Urothelium cell line (cell line): ENCODE measurements at places on chromosomes 16 and 17.

DNA sequence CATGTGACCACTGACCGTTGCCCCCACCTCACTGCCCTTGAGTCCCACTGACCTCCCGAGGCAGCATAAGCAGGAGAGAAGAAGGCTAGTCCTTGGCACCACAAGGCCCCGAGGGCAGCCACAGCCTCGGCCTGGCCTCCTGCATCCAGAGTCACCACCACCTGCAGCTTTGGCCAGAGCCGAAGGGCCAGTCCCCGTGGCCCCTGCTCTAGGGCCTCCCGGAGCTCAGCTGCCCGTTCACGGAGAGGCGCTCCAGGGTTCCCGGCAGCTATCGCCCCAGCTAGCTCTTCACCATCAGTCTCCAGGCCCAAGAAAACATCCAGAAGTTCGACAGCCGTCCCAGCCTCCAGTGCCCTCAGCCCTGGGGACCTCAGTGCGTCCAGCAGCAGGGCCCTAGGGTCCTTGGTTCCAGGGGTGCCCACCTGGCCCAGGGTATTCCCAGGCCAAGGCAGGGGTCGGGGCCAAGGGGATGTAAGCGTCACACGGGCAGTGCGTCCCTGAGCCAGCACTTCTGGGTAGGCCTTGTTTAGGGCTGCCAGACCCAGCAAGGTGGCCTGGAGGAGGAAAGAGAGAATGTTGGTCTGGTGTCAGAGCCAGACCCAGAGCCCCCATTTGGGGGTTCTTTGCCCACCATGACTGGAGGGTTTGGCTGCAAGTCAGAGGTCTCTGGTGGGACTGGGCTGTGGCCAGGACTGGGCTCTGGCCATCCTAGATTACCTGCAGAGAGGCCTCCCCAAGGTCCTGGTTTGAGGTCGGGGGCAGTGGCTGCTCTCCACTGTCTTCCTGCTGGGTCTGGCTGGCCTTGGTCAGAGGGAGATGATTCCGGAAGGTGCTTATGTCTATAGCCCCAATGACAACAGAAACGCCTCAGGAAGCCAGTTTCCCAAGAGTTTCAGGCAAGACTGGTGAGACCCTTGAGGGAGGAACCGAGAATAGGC, 1.8 kb downstream of the GHDC start:
- no peak for DNase-seq

DNA sequence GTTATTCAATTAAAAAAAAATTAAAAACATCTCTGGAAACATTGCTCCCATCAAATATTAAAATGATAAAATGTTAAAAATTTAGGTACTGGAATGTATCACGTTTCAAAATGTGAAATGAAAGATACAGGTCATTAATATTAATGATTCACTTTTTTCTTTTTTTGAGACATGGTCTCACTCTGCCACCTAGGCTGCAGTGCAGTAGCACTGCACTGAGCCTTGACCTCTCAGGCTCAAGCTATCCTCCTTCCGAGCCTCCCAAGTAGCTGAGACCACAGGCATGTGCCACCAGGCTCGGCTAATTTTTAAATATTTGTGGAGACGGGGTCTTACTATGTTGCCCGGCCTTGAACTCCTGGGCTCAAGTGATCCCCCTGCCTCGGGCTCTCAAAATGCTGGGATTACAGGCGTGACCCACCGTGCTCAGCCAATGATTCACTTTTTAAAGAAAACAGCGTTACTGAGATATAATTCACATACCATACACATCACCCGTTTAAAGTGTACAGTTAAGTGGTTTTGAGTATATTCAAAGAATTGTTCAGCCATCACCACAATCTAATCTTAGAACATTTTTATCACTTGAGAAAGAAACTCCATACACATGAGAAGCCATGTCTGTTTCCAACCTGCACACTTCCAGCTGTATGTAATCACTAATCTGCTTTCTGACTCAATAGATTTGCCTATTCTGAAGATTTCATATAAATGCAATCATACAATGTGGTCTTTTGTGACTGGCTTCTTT, 19.1 kb upstream of the NETO2 start:
- DNase-seq, result no peak

DNA sequence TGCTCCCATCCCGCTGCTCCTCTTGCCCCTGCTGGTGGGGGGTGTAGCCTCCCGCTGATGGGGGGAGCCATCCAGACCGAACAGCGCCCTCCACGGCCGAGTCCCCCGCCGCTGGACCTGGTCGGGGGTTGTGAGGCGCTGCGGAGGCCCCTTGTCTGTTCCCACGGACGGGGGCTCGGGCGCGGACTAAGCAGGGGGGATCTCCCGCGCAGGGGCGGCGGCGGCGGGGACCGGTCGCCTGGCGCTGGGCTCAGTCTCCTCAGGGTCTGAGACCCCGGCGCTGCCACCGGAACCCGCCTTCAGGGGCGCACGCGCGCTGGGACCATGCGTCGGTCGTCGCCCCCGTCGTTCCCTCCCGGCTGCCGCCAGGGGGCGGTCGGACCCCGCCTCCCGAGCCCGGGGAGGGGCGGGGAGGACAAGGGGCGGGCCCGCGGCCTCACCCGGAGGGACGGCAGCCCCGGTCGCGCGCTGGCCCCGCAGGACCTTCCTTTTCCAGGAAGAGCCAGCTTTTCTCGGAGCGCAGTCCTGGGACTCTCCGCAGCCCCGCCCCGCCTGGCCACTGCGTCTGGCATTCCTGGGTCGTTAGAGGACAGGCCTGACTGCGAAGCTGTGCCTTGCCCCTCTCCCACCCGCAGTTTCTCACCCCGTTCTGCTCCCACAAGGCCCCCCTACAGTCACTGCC, 6.3 kb upstream of the IL32 start:
- peak; percentile 96 for DNase-seq

- DNase-seq, result no peak
These were observed 883.6 kb downstream of the KCNJ2 start for GRCh38 chr17:71052971-71053370.

DNA sequence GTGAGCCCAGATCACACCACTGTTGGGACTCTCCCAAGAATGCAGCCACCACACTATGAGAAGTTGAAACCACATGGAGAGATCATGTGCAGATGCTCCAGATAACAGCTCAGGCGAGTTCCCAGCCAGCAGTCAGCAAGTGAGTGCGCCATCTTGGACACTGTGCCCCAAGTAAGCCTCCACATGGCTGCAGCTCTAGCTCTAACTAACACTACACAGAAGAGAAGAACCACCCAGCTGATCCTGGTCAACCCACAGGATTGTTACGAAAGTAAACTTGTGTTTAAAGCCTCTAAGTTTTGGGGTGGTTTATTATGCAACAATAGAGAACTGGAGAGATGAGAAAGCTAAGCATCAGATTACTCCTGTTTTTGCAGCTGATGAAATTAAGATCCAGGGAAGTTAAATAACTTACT, 25.8 kb downstream of the SLC38A7 start:
- no peak for DNase-seq

- no peak for DNase-seq
These were observed 18.7 kb downstream of the LRRC75A start for GRCh38 chr17:16473044-16474011.

GRCh38 chr16:75703306-75703705, 2.0 kb upstream of the DUXB start:
- DNase-seq, result no peak

DNA sequence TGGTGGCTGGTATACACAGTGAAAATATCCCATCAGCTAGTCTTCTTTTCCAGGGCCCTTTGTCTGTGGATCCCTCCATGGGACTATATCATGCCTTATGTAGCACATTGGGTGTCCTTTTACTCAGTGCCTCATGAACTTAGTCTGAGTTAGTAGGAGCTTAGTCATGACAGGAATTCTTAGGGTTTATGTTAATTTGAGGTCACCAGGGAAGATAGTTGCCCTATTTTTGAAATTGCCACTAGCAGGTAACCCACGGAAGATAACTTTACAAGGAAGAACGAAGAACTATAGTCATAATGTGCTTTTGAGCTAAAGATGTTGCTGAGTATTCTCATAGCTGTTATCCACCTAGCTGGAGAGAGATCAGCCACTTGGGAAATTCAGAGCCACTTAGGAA, 14.8 kb upstream of the PLK1 start:
- no peak for DNase-seq

- DNase-seq, result no peak
These were observed 1.1 kb upstream of the DRC7 start for GRCh38 chr16:57693550-57693949.

GRCh38 chr17:64320613-64321553, 57.8 kb upstream of the TEX2 start:
- DNase-seq, result peak; percentile 92

GRCh38 chr17:70355185-70355584, 185.9 kb downstream of the KCNJ2 start:
- no peak for DNase-seq

DNA sequence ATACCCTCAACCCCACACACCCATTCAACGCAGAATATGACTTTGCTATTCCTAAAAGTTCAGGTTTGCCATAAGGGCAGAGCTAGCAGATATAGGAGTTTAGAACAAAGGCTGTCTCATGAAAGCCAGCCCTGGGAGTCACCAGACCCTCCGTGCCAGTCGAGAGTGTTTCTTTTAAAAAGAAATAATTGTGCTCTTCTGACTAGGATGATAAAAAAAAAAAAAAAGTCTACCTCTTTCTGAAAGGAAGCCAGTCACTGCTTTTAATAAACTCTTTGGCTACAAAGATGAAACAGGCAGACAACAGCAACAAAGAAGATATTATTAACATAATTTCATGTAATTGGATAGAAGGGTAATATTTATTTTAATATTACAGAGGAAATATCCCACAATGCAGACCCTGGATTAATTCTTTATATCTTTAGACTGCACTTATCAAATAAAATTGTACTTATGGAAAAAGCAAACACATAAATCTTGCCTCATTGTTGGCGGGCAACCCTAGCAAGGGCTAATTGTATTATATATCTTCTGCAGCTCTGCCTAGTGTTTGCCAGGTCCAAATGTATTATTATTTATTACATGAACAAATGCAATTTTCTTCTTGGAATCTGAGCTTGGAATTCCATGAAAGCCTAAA, 277.5 kb upstream of the DYNLRB2 start:
- DNase-seq, result no peak

DNA sequence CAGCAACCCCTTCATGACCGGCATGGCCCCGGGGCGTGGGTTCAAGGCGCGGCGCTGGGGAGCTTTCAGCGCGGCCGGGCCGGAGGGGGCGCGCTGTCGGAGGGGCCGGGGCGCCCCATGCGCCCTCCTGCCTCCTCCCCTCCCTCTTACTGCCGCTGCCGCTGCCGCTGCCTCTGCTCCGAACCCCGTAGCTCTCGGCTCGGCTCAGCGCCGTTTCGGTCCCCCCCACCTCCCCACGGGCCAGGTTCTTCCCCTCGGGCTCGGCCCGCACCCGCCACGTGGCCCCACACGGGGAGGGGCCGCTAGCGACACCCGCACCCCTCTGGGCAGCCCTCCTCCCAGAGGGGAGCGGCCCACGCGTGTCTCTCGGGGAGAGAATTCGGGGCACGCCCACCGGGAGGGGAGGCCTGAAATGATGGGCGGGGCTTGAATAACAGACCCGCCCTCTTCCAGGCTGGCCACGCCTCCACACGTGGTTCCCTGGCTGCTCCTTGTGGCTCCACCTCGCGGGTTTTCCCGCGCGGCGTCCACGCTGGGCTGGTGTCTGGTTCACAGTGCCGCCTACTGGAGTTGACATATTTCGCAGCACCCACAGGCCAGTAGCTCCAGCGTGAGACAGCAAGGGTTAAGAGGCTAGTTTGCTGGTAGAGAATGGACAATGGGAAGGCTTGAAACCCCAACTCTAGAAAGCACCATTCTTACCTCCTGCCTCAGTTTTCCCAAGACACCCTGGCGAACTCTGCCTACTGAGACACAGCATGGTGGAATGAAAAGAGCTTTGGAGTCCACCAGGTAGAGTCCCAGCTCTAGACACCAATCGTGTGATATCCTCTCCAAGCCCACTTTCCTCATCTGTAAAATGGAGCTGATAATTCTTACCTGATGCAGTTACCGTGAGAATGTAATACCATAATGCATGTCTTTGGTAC, at the start of gene KCNH4:
Gene KCNH4, minus strand, starts transcription at position 221 of the 929 bp plus-strand sequence. Its CDS starts 197 bp downstream, at position 24.
- no peak for DNase-seq

DNA sequence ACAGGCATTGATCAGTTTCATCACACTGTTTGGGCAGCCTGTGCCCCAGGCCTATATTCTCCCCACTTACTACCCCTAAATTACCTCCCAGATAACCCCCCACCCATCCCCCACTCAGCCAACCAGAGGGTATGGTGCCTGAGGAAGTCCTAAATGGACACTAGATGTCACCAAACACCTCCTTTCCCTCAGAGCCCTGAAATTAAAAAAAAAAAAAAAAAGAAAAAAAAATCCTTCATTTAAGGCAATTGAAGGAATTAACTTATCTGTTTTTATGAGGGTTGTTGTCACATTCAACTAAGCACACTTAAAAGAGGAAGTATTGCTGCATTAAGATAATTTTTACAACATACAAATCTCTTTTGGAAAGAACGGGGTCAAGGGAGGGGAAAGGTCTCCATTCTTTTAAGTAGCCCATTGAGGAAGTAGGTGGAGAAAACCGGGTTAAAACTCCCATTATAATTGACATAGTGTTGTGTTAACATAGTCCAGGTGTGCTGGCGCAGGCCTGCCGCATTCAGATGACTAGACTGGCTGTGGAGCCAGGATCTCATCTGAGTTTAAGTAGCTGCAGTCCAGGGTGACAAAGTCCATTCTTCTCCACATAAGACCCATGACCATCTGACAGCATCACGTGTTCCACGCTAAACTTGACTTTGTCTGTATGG, 46.3 kb downstream of the SNX11 start:
- peak; percentile 71 for DNase-seq

DNA sequence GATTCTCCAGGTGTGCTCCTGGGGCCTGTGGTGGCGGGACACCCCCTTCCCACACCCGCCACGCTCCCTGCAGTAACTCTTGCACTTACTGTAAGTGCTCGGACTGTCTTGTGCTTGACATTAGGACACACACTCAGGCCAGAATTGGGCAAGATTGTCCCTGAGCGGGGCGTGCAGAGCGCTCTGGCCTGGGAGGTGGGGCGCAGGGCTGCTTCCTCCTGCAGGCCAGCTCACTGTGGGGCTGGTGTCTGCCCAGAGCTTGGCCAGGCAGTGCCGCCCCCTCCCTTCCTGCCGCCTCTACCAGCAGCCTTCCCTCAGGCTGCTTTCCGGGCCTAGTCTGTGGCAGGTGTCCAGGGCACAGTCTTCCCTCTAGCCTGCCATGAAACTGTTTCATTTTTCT, 6.1 kb upstream of the ATP6V0C start:
- no peak for DNase-seq

DNA sequence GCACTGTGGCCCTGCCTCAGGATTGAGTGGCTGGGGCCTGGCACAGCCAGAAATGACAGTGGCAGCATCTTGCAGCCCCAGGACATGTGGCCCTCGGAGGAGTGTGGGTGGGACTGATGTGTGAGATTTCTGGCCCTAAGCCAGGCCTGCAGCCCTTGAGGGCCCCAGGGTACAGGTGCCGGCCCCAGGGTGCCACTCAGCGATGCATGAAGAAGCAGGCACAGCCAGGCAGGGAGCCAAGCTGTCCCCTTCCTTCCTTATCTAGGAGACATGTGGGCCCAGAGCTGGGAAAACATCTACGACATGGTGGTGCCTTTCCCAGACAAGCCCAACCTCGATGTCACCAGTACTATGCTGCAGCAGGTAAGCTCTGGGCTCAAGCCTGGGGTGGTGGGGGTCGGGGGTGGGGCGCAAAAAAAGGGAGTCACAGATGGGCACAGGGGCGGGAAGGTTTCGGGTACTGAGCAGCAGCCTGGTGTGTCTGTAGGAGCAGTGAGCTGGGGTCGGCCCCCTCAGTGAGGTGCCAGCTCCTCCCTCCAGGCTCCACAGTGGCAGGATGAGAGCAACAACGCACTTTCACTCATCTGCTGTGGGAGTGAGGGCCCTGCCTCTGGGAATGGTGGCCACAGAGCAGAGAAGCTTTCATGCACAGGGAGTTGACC, 4.1 kb downstream of the ACE start:
- DNase-seq, result no peak

GRCh38 chr17:35073183-35073790, 9.8 kb upstream of the RFFL start:
- no peak for DNase-seq

- no peak for DNase-seq
These were observed 89.0 kb downstream of the SYCE1L start for GRCh38 chr16:77288222-77288621.
